ENCODE measurements at places on chromosomes 12 and 14. TPM values are rescaled to one million over a fixed set of nuclear protein-coding genes. Genes with fewer than 3 reads are reported as not detected.

CYP46A1 gene
- 0.36 TPM for total RNA-seq

DNA sequence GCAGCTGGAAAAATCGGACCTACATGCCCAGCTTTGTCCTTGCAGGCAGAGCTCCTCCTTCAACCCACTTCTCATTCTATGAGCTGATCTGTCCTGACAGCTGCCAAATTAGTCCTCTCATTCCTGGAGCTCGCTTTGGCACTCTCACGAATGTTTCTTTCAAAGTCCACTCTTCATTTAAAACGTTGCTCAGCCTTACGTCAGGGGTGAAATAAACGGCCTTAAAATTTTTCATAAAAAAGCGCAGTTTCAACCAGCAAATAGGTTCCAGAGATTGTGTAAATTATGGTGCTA is 120.9 kb upstream of the HIF1A start:
- no peak for DNase-seq

DNA sequence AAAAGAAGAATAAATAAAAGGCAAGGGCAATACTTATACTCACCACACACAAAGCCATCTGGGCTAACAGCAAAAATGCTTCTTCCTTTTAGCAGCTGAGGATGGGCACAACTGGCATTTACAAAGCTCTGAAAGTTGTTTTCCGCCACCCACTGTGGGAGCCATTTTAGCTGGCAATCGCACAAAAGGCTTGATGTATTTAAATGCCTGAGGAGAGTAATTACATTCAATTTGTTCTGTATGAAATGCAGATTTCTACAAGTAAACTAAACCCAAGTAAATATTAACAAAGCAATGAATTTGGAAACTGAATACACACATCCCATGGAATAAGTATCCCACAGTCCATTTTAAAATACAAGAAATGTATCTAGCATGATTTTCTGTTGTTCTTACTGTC is 37.5 kb downstream of the LRIG3 start:
- no peak for DNase-seq

- no peak for DNase-seq
Measured at GRCh38 chr14:49598189-49598484, 603 bp upstream of the LRR1 start.

- no peak for DNase-seq
Measured at GRCh38 chr12:3022411-3022810, 54.8 kb upstream of the TSPAN9 start.

LRTM2 gene
- not detected for total RNA-seq

DNA sequence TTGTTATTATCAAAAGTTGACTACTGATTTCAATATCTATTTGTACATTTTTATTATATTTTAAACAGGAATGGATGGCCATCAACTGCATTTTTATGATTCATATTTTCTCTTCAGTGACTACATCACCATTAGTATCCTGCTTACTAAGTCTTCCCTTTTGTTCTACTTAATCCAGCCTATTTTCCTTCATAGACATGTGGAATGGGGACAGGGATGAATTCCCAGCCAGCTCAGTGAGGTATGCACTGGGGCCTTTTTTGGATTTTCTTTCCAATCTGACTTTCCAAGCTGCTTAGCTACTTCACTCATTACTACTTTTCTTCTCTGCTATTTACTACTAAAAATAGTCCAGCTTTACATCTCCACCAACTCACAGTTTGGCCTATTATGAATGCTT is 38.4 kb downstream of the AKAP6 start:
- peak; percentile 47 for DNase-seq

MAP1LC3B2 gene
- not detected for total RNA-seq

- no peak for DNase-seq
Measured at GRCh38 chr14:101939646-101940170, 24.7 kb upstream of the DYNC1H1 start.

DNA sequence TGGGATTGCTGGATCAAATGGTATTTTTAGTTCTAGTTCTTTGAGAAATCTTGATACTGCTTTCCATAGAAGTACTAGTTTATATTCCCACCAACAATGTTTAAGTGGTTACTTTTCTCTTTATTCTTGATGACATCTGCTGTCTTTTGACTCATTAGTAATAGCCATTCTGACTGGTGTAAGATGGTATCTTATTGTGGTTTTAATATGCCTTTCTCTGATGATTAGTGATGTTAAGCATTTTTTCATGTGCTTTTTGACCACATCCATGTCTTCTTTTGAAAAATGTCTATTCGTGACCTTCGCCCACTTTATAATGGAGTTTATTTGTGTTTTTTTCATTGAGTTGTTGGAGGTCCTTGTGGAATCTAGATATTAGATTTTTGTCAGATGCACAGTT is 865.7 kb downstream of the SLC6A15 start:
- DNase-seq = no peak

SIX1 gene
- 4.6 TPM for total RNA-seq

GRCh38 chr14:96221841-96222240 is 17.2 kb downstream of the BDKRB2 start:
- DNase-seq = no peak

- DNase-seq = peak; percentile 13
Measured at GRCh38 chr12:76813265-76813664, 49.4 kb downstream of the ZDHHC17 start.
